A549 treated with CpdA at 1 μM for 4 hours (cell line): ENCODE measurements at places on chromosomes 2 and 18. TPM values are rescaled to one million over a fixed set of nuclear protein-coding genes. Genes with fewer than 3 reads are reported as not detected.

Gene DSG1
- not detected in 5 replicates for total RNA-seq

Gene CFAP53
- 0.37 to 0.44 TPM (median 0.40 TPM) in 5 replicates for total RNA-seq

Gene TUBB8B
- not detected in 5 replicates for total RNA-seq

Gene C2orf78
- total RNA-seq: not detected in 5 replicates

Gene GRP
- not detected in 5 replicates for total RNA-seq

Gene KCNF1
- total RNA-seq: 20.5 to 42.7 TPM (median 34.4 TPM) in 5 replicates

Gene IGFBP5
- total RNA-seq: 0.21 to 0.31 TPM (median 0.30 TPM) in 5 replicates

Gene LINC00305
- not detected in 5 replicates for total RNA-seq

Gene INSIG2
- 10.2 to 15.4 TPM (median 11.3 TPM) in 5 replicates for total RNA-seq

Gene CYS1
- total RNA-seq: 0.90 to 1.3 TPM (median 1.1 TPM) in 5 replicates

Gene AMER3
- not detected in 5 replicates for total RNA-seq

Gene RUFY4
- total RNA-seq: not detected in 5 replicates

Gene UGT1A4
- total RNA-seq: 0.07 TPM in 1 of 5 replicates, not detected in the others

Gene COL5A2
- 49.4 to 93.9 TPM (median 80.3 TPM) in 5 replicates for total RNA-seq

Gene DUSP2
- total RNA-seq: 0.22 to 0.50 TPM (median 0.46 TPM) in 5 replicates

Gene ZAP70
- 0.06 TPM in 1 of 5 replicates, not detected in the others for total RNA-seq

Gene NPPC
- total RNA-seq: 0.11 to 0.31 TPM (median 0.27 TPM) in 5 replicates

Gene AFF3
- 0.01 to 0.11 TPM (median 0.02 TPM) in 3 of 5 replicates, not detected in the others for total RNA-seq

Gene TRIM43
- 0.07 TPM in 1 of 5 replicates, not detected in the others for total RNA-seq

Gene STPG4
- total RNA-seq: 0.12 TPM in 1 of 5 replicates, not detected in the others

Gene HOXD3
- 0.15 to 0.35 TPM (median 0.27 TPM) in 4 of 5 replicates, not detected in the other for total RNA-seq

Gene VWA3B
- 0.02 to 0.43 TPM (median 0.18 TPM) in 4 of 5 replicates, not detected in the other for total RNA-seq
